Umbilical cord (tissue), 2 donors: ENCODE measurements at places on chromosomes 6 and 20. TPM values are rescaled to one million over a fixed set of nuclear protein-coding genes. Genes with fewer than 3 reads are reported as not detected.

Gene GRIK2
- 38.5 TPM for total RNA-seq

Gene C4A
- 26.2 TPM for total RNA-seq

Gene HEY2
- total RNA-seq = 37.6 TPM

DNA sequence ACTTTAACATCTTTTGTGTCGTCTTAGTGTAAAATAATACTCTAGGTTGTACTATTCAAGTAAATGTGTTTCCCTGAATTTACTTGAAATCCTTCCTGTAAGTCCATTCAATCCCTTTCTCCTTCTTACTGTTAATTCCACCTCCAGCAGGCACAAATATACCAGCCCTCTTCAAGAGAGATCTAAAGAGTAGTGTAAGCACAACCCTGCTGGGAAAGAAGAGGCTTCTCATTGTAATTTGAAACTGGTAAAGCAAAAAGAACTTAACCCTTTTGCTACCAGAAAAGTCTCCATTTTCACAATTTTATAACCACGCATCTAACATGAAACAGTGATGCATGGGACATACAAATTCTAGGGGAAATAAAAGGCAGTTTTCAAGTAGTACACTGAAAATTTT, at the start of gene BMP5:
TSS of gene BMP5 (minus strand) at position 191 of the 400 bp plus-strand sequence. CDS start 725 bp downstream, outside the sequence.
- DNase-seq = peak; percentile 82

DNA sequence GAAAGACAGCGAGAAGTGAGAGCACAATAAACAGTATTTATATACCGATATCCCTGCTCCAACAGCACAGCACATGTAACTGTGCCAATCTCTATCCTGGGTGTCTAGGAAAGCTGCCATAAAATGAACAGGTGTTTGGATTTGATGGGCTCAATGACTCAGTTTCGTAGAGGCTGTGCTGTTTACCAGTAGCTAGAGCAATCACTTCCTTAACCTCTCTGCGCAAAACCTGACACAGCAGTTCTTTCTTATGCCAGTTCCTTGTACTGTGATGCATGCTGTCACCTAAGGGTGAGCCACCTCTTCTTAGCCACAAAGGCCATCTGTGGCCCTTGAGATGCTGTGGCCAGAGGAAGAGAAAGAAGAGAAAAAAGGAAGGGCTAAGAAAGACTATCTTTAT, 59.3 kb downstream of the SHPRH start:
- DNase-seq = no peak

Gene PRRT1
- total RNA-seq = 1.2 TPM

GRCh38 chr6:40325041-40325440, 262.1 kb downstream of the LRFN2 start:
- no peak for DNase-seq

DNA sequence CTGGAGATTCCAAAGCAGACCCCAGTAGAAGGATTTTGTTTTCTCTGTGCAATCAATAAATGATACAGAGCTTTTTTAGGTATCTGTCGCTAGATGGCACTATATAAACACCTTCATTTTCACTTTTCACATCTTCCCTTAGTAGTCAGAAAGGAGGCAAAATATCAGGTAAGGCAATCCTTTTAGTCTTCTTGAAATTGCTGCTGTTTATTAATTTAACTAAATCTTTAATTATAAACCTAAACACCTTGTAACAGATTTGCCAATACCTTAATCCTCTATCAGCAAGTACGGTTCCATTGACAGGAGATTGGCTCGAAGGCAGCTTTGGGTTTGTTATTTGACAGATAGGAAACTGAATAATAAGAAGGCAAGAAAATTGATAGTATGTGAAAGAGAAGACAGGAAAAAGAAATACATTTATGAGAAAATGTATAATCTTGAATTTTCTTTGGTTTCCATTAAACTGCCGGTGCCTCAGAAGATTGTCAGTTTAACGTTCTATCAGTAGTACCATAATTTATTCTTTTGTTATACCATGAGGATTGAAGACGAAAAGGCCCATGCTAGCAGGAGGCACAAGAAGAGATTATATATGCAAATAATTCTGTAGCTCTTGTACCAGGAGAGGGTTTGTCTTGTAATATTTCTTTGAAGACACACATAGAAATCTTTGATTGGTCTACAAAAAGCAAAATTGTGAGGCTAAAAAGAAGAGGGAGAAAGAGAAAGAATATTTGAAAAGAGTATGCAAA, 23.5 kb upstream of the IBTK start:
- DNase-seq = peak; percentile 16

DNA sequence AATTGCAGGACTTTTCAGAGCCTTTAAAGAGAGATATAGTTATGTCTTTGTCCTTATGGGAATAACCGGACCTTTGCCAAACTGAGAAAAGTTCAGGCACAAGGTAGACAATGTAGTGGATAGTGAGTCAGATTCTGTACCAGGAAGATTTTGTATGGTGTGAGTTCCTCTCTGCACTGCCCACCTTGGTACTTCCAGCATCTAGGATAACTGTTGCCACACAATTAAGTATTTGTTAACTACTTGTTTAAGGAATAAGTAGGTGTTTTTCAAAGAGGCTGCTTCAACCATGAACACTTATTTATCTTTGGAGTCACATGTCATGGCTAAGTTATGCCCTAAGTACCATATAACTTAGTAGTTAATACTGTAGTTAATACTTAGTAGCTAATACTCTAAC, 131.8 kb upstream of the DOK5 start:
- DNase-seq = no peak

DNA sequence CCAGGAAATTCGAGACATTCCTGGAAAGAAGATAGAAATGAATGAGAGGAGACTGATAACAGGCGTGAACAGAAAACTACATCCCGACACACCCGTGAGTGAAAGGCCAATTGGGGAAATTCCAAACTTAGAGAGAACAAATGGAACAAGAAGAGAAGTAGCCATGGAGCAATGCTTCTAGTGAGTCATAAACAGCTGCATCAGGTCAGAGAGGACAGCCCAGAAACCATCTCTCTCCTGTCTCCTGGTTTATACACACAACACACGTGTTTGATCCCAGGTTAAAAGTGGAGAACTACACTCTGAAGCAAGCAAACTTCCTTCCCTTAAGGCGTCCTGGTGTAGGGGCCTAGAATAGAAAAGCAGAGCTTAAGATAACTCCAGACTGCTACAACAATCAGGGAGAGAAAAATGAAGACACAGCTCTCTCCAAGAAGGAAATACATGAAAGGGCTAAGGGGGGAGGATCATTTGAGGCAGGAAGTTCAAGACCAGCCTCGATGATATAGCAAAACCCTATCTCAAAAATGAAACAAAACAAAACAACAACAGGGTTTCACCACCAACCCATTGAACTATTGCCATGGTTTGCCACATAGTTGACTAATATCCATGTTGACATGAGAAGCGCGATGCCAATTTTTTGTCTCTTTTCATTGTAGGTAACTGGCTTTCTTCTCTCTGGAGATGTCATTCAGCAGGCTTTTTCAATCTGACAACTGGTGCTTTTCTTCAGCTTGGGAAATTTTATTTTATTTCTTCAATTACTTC, 26.9 kb downstream of the NRN1 start:
- no peak for DNase-seq

DNA sequence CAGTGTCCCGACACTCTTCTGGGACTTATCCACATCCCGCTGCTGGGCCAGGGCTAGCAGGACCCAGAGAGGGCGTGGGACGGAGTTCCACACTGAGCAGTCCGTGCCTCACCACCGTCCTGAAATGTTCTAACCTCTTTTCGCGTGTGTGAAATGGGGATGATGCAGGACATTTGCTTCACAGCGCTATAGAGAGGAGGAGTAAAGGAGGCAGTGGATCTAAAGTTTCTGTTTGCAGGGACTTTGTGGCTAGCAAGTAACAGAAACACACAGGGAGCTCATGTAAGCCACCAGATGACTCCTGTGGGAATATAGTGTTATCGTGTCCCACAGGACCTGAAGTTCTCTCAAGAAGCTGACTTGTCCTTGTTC, 634 bp downstream of the ITPA start:
- no peak for DNase-seq

Gene PHACTR3
- 5.1 TPM for total RNA-seq

GRCh38 chr6:40999569-40999968, 39.5 kb downstream of the UNC5CL start:
- DNase-seq = no peak

GRCh38 chr6:161274488-161274858, 612 bp upstream of the AGPAT4 start:
- no peak for DNase-seq

GRCh38 chr20:58395604-58396003, 6.6 kb downstream of the VAPB start:
- no peak for DNase-seq

Gene STMN3
- 12.5 TPM for total RNA-seq

DNA sequence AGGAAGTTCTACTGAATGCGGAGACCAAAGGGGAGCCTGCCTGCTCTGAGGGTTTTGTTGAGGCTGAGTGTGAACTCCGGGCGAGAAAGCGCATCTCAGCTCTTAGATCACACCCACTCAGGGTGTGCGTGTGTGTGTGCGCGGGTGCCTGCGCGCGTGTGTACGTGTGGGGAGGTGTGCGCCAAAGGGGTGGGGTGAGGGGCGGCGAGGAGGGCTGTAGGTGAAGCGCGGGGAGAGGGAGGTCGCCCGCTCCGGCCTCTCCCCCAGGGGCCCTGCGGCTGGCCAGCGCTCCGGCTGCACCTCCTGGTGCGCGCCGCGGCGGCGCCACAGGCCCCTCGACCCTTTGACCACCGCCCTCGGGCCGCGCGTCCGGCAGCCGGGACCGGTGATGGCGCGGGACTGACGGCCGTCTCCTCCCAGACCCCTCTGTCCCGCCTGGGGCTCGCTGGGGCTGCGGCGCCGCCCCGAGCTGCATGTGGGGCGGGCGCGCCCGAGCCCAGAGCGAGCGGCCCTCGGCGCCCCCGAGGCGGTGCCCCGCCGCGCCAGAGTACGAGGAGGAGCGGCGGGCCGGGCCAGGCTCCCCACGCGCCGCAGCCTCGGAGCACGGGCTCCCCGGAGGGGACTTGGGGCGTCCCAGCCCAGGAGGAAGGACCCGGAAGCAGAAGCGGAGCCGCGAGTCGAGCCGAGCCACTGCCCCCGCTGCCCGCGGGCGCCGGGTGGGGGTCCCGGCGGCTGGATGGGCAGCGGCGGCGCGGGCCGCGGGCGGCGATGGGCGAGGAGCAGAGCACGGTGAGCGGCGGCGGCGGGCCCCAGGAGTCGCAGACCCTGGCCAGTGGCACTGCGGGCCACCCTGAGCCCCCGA, at the start of gene RNF217:
TSS of gene RNF217 (plus strand) at position 661 of the 862 bp plus-strand sequence. CDS start at position 769, 108 bp downstream.
- DNase-seq = peak; percentile 88

Gene HLA-DOA
- 0.72 TPM for total RNA-seq

GRCh38 chr6:32883789-32884188, 29.8 kb downstream of the PSMB9 start:
- DNase-seq = no peak

GRCh38 chr6:130602151-130602770, 224.9 kb upstream of the SMLR1 start:
- peak; percentile 92 for DNase-seq

Gene GSTA4
- 19.7 TPM for total RNA-seq

Gene COX4I2
- 7.9 TPM for total RNA-seq

GRCh38 chr20:39745380-39745779, 783.2 kb downstream of the DHX35 start:
- no peak for DNase-seq

- DNase-seq = no peak
These were observed 76.2 kb downstream of the CDH26 start for GRCh38 chr20:60034231-60035110.

GRCh38 chr20:10928841-10929421, 255.1 kb upstream of the JAG1 start:
- peak; percentile 11 for DNase-seq

GRCh38 chr6:29532320-29532951, 27.1 kb downstream of the UBD start:
- no peak for DNase-seq

Gene OR2H1
- total RNA-seq = 1.2 TPM

Gene KIF13A
- total RNA-seq = 51.3 TPM

DNA sequence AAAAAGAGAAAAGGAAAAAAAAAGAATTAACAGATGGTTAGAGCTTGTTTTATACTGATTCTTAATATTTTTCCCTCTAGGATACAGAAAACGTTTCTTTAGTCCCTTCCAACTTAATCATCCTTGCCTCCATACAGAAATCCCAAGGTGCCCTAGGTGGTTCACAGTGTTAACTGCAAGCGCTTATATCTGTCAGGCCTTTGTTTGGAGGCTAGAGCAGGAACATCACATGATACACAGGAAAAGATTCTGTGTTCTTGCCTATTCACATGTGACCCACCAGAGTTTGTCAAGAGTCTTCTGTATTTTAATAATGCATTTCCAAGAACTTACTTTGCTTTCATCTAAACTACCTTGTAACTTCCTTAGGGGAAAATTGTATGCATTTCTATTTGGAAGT, 31.3 kb downstream of the ANKRD6 start:
- DNase-seq = no peak

Gene PSORS1C2
- not detected for total RNA-seq

Gene RPP21
- 30.6 TPM for total RNA-seq

Gene TSHZ2
- total RNA-seq = 4.3 TPM

DNA sequence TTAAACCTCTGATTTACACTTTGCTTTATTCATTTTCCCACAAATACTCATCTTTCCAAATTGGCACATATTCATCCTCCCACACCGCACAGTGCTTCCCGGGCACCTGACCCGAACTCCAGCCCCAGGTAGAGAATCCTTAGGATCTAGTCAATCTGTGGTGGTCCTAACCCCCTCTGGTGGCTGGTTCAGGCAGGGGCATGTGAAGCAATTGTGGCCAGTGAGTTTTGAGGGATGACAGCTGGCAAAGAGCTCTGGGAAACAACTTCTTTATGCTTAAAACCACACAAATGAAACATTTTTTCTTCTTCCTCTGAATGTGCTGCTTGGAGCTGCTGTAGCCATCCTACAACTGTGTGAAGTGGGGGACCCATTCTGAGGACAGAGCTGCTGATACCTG, 54.7 kb downstream of the ELOVL5 start:
- no peak for DNase-seq

- no peak for DNase-seq
These were observed 151.8 kb downstream of the ARID1B start for GRCh38 chr6:156928972-156929371.

DNA sequence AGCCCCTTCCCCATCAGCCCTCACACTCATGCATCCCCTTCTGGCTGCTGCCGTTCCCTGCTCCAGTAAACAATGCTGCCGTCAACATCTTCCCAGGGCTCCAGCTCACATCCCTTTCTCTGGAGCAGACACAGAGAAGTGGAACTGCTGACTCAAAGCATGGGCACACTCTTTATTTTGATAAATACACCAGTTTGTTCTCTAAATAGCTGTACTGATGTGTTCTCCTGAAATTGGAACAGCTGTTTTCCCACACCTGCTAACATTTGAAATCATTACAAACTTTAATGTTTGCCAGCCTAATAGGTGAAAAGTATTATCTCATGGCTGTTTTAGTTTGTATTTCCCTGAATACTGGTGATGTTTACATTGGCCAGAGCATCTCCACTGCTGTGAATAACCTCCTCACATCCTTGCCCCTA, 102.1 kb upstream of the NXT1 start:
- no peak for DNase-seq

Gene MYB
- total RNA-seq = 0.72 TPM
